MV-4-11 (cell line): ENCODE measurements at places on chromosomes 2 and 18.
A peak's percentile ranks its signal among the peaks of the same experiment; 100 is the strongest.

DNA sequence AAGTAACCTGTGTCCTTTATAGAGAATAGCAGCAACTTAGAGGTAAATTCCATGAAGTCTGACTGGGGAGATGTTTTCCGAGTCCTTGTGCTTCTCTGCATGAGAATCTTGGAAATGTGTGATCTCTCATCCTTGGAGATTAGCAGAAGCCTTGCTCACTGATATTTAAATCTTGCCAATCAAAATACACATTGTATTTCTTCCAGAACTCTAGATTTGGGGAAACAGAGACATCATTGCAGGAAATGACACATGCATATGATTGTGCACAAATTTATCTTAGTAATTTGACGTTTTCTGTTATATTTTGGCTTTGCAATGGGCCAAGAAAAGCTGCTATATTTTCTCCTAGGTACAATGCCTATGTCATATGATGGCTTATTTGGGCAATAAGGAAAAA lies 182.6 kb downstream of the ZNF804A start:
- no peak for DNase-seq

- no peak for DNase-seq
These were observed at the start of gene CRYGC for GRCh38 chr2:208129744-208130711. Gene CRYGC (minus strand): TSS chr2:208129828. CDS start chr2:208129792, 36 bp downstream.

DNA sequence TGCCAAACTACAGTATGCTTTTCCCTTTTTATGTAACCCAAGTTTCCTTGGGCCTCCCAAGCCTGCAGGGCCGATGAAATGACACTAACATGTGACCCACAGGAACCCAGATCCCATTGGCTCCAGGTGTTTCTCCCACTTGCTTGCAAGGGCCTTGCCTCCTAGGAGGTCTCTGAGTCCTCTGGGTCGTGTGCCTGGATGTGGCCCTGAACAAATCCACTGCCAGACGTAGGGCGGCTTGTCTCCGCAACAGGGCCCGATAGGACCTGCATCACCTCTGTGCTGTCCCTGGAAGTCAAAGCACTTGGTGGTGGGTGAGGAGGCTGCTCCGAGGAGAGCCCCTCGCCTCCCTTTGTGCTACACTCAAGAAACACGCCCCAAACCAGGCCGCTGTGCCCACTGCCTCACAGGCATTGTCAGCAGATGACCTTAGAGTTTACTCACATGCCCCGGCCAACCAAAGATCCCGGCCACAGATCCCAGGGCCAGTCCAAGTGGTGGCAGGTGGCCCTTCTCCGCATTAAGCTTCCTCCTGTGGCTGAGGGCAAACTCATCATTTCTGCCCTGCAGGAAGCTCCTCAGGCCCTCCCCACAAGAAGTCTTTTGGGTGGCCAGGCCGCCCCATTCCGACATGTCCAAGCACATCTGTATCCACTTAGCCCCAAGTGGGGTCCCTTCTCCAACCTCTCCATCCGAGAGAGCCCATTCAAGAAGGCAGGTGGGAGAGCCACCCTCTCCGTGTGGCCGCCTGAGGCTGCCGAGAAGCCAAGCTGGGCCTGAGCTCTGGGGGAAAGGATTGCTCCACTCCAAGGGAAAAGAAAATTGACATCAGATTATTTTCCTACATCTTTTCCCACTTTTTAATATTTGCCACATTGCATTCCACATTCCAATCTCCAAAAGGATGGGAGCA lies 76.7 kb downstream of the GFPT1 start:
- no peak for DNase-seq

DNA sequence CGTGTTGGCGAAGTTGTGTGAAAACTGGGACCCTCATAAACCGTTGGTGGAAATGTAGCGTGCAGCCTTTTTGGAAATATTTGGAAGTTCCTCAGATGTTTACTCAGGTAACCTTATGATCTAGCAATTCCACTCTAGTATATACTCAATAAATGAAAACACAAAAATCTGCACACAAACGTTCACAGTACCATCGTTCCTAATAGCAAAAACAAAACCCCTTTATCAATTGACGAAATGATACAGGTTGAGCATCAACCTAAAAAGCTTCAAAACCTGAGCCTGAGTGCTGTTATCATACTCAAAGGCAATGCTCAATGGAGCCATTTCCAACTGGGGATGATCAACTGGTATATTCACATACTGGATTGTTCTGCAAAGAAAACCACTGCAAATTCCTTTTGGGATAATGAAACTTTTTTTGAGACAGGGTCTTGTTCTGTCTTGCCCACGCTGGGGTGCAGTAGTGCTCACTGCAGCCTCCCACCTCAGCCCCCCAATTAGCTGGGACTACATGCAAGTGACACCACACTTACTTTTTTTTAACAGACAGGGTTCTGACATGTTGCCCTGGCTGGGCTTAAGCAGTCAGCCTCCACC lies 777 bp upstream of the C18orf32 start:
- no peak for DNase-seq

GRCh38 chr2:104831742-104832141 lies 22.2 kb upstream of the POU3F3 start:
- DNase-seq, result no peak

- no peak for DNase-seq
These were observed 251.3 kb downstream of the PARD3B start for GRCh38 chr2:204796581-204796980.

DNA sequence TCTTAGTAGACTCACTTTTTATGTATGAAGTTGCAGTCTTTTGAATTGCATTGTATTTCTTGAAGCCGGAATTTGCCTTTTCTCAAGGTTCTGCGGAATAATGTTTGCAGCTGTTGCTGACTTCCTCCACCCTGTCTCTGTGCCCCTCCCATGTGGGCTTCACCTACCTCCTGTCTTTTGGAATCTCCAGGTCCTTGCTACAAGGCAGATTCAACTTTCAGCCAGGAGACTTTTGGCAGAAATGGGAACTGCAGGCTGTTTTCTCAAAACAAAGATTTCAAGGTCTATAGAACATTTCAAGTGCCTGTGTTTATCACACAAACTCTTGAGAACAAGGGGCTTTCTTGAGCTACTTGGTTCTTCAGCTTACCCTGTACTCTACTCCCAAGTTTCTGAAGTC lies 25.6 kb downstream of the ZNF236 start:
- DNase-seq, result no peak

- no peak for DNase-seq
These were observed 78.9 kb downstream of the CD8B2 start for GRCh38 chr2:106566050-106566449.

DNA sequence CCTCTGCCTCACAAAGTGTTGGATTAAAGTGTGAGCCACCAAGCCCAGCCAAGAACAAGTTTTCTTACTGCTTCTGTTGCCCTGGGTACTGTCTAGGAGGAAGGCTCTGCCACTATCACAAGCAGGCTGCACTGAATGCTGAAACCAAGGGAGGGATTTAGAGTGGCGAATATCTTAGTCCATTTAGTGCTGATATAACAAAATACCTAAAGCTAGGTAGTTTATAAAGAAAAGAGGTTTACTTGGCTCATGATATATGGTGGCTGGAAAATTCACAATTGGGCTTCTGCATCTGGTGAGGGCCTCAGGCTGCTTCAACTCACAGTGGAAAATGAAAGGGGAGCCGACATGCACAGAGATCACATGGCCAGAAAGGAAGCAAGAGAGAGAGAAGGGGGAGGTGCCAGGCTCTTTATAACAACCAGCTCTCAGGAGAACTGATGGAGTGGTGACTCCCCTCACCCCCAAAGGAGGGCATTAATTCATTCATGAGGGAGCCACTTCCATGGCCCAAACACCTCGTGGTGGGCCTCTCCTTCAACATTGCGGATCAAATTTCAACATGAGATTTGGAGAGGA lies 146.0 kb upstream of the SERPINE2 start:
- DNase-seq, result no peak

DNA sequence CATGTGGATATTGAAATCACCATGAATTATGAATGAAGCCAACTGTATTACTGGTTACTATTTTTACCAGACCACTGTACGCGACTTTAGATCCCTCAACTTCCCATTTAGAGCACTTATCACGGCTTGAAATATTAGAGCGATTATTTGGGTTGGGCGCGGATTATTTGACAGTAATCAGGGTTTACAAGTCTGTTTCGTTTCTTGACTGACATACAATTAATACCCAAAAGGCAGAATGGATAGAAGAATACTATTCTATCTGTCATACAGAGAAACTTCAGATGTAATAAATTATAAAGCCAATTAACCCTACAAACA lies 496 bp upstream of the NAPG start:
- no peak for DNase-seq

GRCh38 chr18:5851998-5852397 lies 43.3 kb downstream of the TMEM200C start:
- DNase-seq, result no peak

DNA sequence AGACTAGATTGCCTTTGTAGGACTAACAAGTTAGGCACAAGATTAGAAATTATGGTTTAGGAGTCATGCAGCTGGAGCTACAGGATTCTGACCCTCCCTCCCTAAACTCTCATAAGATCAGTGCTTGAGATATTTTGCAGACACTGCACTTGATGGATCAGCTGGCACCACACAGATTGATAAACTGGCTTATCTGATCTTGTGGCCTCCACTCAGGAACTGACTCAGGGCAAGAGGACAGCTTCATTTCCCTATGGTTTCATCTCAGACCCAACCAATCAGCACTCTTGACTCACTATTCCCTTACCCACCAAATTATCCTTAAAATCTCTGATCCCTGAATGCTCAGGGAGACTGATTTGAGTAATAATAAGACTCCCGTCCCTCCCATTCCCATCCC lies 152.3 kb downstream of the DIS3L2 start:
- no peak for DNase-seq

DNA sequence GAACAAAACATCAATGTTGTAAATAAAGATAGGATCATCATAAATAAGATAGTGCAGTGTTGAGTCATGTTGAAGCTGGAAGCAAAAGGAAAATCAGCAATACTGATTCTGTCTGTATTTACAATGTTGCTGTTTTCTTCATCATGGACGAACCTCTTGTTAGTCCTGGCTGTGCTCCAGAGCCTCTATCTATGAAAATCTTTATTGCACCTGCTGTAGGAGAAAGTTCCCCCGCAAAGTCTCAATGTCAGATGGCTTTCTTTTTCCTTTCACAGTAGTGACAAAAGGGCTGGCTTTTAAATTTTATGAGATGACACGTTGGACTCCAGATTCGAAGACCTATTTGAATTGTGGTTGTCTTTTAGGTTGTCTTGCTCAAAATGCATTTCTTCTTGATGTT lies 98.5 kb upstream of the LRRTM1 start:
- no peak for DNase-seq

DNA sequence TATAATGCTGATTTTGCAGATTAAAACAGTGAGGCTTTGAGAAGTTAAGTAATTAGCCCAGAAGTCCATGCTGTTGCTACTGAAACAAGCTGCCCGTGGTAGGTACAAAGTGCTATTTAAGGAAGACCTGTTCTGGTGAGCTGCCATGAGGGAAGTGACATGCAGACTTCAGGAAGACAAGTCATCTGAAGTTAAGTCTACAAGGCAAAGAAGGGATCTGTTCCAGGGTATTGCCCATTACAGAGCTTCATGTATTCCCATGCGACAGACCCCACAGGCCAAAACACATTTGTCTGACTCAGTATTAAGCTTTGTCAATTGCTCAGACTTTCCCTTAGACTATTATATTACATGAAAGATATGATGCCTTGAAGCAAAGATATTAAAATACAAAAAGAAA lies 520.8 kb downstream of the FBXO15 start:
- DNase-seq, result no peak

- no peak for DNase-seq
These were observed 13.3 kb downstream of the AGAP1 start for GRCh38 chr2:235506997-235507615.

GRCh38 chr18:15165048-15165447 lies 417.1 kb downstream of the ANKRD30B start:
- DNase-seq, result no peak

DNA sequence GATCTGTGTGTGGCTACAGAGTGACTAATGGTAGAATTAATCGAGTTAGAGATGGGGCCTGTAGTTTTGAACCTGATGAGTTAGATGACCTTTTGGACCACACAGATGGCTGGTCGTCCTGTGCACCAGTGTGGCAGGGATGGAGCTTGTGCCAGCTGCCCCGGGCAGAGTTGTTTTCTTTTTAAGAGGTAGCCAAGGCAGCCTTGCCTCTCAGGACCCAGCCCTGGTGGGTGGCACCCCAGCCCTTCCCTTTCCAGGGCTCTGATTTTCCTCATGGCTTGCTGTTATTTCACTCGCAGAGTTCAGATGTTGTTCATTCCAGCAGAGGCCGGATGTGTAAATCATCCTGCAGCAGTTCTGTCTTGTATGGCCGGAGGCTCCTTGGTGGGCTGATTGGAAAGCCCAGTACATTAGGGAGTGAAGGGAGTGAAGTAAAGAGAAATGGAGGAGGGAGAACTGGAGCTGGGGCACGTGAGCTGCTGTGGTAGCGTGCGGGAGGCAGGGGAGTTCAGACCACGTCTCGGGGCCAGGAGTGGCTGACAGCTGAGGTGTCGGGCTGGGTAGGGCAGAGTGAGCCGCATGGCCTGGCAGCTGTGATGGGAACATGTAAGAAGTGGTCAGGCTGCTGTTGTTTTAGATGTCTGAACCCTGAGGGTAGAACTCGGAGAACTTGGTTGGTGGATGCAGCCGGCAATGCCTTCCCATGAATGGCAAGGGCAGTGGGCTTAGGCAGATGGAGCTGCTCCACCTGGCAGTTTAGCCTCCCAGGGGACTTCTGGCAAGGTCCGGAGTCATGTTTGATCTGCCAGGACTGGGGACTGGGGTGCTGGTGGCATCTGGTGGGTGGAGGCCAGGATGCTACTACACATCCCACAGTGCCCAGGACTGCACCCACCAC lies 28.8 kb downstream of the ASAP2 start:
- DNase-seq, result no peak

DNA sequence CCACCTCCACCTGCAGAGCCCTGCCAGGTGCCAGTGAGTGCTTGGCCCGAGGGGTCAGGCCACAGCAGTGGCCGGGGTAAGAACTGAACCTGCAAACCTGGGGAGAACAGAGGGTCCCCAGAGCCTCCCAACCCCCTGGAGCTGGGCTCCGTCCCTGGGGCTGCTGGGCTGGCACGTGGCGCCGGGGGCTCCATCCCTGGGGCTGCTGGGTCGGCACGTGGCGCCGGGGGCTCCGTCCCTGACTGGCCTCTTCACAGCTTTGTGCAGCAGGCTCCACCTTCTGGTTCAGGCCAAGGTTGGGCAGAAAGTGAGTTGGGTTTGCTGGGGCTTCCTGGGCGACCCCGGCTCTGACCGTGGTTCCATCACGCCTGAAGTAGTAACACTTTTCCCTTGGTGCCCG lies 12.2 kb downstream of the RBFA start:
- no peak for DNase-seq

GRCh38 chr2:95007822-95008221 lies 17.7 kb upstream of the MAL start:
- DNase-seq, result no peak

GRCh38 chr2:102892698-102893310 lies 131.0 kb downstream of the TMEM182 start:
- peak; percentile 92 for DNase-seq

GRCh38 chr18:36942264-36942663 lies 113.3 kb downstream of the KIAA1328 start:
- DNase-seq, result peak; percentile 38
